Activated CD4-positive, alpha-beta memory T cell treated with anti-CD3 and anti-CD28 coated beads for 36 hours (primary cell): ENCODE measurements at places on chromosomes 11 and 22. TPM values are rescaled to one million over a fixed set of nuclear protein-coding genes. Genes with fewer than 3 reads are reported as not detected.

- no peaks in the 10 kb centered on the region for H3K27me3 ChIP-seq
- DNase-seq: peak; percentile 80
- H3K36me3 ChIP-seq: peaks cover 13% of the 10 kb centered on the region
- H3K27ac ChIP-seq: no peak overlapping the region
- H3K4me1 ChIP-seq: peaks cover 48% of the 10 kb centered on the region
- H3K4me3 ChIP-seq: no peak overlapping the region
Observed at GRCh38 chr22:49929211-49929979, 11.0 kb downstream of the CRELD2 start.

SLC15A3 gene
- total RNA-seq: 1.8 TPM

UPB1 gene
- 0.31 TPM for total RNA-seq

SLC16A8 gene
- total RNA-seq: 0.17 TPM

C22orf42 gene
- not detected for total RNA-seq

GRCh38 chr22:19967850-19968449, 26.3 kb upstream of the TXNRD2 start:
- no peaks in the 10 kb centered on the region for H3K27me3 ChIP-seq
- no peak overlapping the region for H3K4me3 ChIP-seq
- DNase-seq: no peak
- H3K4me1 ChIP-seq: peaks cover 5% of the 10 kb centered on the region
- no peak overlapping the region for H3K27ac ChIP-seq

DNA sequence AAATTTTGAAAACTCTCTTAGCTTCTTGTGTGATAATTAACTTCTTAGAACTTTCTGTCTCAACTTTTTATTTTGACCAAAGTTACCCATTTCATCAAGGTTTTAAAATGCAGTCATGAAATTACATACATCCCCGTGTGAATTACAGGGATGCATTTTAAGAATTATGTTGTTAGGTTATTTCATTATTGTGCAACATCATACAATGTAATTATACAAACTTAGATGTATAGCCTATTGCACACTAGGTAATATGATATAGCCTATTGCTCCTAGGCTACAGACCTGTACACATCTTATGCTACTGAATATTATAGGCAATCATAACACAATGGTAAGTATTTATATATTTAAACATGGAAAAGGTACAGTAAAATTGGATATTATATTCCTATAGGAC, 228.1 kb upstream of the C11orf87 start:
- DNase-seq: no peak
- no peaks in the 10 kb centered on the region for H3K4me1 ChIP-seq
- no peaks in the 10 kb centered on the region for H3K27me3 ChIP-seq
- H3K27ac ChIP-seq: no peak overlapping the region

- H3K27ac ChIP-seq: peak overlapping the region; percentile 87
- H3K4me3 ChIP-seq: no peak overlapping the region
- H3K4me1 ChIP-seq: peaks cover 20% of the 10 kb centered on the region
- peaks cover 58% of the 10 kb centered on the region for H3K36me3 ChIP-seq
- no peaks in the 10 kb centered on the region for H3K27me3 ChIP-seq
Observed at GRCh38 chr22:26502688-26503561, 9.3 kb downstream of the TFIP11 start.

DNA sequence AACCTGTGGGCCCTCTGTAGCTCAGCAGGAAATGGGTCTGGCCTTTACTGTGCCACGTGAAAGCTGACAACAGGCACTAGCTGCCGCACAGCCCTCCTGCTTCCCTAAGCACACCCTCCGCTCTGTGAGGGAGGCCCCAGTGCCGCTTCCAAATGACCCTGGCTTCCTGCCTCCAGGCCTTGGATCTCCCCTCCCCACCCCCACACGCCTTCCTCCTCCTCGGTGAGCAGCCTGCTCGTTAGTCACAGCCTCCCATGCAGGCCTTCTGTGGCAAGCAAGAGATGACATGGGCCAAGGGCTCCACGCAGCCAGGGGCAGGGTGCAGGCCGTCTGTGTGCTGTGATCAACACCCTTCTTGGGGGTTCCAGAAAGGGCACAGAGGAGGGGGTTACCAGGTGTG, 15.3 kb upstream of the RASL10A start:
- peaks cover 6% of the 10 kb centered on the region for H3K36me3 ChIP-seq
- H3K4me3 ChIP-seq: no peak overlapping the region
- no peaks in the 10 kb centered on the region for H3K27me3 ChIP-seq
- H3K27ac ChIP-seq: no peak overlapping the region
- DNase-seq: no peak

DNA sequence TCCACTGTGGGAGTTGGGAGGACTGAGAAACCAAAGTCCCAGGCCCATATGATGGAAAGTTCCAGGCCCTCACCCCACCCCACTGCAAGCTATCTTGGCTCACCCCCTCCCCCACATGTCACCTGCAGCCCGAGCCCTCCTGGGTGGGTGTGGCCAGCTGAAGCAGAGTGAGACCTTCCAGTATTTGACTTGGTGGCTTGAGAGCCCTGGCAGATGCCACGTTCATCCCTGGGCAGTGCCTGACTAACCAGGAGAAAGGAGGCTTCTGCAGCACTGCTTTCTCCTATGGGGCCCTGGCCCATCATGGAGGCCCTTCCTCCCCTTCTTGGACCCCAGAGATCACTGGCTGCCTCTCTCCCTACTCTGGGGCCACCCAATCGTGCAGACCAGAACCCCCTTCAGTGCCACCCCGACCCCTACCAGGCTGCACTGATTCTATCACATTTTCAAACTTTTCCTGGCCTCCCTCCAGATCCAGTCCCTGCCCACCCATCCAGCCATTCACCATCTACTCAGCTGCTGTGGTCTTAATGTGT, 38.1 kb upstream of the WNT11 start:
- no peaks in the 10 kb centered on the region for H3K4me1 ChIP-seq
- no peak for DNase-seq
- H3K27ac ChIP-seq: no peak overlapping the region
- H3K36me3 ChIP-seq: no peaks in the 10 kb centered on the region
- no peaks in the 10 kb centered on the region for H3K27me3 ChIP-seq

TRIM66 gene
- total RNA-seq: 18.3 TPM

- DNase-seq: no peak
- no peak overlapping the region for H3K27ac ChIP-seq
- peaks cover 5% of the 10 kb centered on the region for H3K27me3 ChIP-seq
- H3K4me1 ChIP-seq: no peaks in the 10 kb centered on the region
- peaks cover 8% of the 10 kb centered on the region for H3K36me3 ChIP-seq
Observed at GRCh38 chr11:78586452-78587046, 11.9 kb upstream of the NARS2 start.
